CD4-positive, alpha-beta T cell treated with Interleukin-6 for 4 hours (primary cell): ENCODE measurements at places on chromosomes 11 and 22.

GRCh38 chr11:61332281-61332796, 566 bp downstream of the DDB1 start:
- no peak for DNase-seq

DNA sequence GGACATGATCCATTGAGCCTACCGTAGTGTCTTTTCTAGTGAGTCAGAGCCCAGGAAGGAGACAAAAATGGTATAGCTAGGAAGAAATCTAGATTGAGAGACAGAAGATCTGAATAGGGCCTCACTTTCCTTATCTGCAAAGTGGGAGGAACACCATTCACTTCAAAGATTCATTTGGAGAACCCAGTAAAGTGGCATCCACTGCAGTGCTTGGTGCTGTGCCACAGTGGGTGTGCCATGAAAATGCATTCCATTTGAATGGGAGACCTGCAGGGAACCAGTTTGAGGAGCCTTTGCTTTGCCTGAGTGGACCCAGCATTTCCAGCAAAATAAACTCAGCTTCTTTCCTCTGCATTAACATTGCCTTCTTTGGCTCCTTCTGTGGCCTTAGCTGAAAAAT, 470.5 kb upstream of the CADM1 start:
- no peak for DNase-seq

- DNase-seq = no peak
Observed at GRCh38 chr22:50376085-50376651, 33.0 kb downstream of the PPP6R2 start.

DNA sequence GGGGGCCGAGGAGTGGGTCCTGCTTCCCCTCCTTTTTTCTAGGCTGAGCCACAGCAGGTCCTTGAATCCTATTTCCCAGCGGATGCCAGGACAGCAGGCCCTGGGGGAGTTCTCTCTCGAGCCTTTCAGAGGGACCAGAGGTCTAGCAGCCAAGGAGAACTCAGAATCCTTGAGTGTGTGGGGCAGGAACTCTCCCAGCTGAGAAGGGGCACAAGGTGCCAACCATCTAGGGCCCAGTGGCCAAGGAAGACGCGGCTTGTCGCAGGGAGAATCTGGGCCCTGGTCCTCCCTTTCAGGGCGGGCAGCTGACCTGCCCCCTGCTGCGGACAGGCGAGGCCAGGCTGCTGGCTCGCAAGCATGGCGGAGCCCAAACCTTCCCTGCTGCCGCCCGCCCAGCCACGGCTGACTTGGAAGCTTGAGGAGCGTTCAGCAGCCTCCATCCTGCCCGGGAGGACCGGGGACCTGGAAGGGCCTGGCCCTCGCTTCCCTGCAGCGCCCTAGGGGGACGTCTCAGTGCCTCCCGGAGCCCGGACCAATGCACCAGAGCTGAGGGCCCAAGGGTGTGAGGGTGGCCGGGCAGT, 972 bp upstream of the TSSC4 start:
- no peak for DNase-seq

DNA sequence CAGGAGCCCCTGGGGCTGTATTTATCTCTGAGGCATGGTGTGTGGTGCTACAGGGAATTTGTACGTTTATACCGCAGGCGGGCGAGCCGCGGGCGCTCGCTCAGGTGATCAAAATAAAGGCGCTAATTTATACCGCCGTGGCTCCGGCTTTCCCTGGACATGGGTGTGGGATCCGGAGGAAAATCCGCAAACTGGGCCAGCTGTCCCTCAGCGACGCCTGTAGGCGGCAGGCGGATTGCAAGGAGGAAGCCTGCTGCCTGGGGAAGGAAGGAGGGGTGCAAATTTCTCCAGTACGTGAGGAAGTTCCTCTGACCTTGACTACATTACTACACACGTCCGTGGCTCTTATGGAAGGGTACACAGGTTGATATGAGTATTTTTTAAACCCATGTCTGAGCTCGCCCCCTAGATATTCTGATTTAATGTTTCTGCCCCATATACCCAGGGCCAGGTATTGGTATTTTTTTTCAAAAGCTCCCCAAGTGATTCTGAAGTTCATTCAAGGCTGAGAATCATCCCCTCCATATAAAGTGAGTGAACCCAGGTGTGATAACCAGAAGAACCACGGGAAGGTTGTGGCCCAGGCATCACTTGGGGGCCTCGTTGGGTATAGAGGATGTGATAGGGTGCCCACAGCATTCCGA, 2.8 kb downstream of the MYOD1 start:
- DNase-seq = no peak
